CD8-positive, alpha-beta memory T cell (primary cell): ENCODE measurements at places on chromosomes 4 and X. TPM values are rescaled to one million over a fixed set of nuclear protein-coding genes. Genes with fewer than 3 reads are reported as not detected.

DNA sequence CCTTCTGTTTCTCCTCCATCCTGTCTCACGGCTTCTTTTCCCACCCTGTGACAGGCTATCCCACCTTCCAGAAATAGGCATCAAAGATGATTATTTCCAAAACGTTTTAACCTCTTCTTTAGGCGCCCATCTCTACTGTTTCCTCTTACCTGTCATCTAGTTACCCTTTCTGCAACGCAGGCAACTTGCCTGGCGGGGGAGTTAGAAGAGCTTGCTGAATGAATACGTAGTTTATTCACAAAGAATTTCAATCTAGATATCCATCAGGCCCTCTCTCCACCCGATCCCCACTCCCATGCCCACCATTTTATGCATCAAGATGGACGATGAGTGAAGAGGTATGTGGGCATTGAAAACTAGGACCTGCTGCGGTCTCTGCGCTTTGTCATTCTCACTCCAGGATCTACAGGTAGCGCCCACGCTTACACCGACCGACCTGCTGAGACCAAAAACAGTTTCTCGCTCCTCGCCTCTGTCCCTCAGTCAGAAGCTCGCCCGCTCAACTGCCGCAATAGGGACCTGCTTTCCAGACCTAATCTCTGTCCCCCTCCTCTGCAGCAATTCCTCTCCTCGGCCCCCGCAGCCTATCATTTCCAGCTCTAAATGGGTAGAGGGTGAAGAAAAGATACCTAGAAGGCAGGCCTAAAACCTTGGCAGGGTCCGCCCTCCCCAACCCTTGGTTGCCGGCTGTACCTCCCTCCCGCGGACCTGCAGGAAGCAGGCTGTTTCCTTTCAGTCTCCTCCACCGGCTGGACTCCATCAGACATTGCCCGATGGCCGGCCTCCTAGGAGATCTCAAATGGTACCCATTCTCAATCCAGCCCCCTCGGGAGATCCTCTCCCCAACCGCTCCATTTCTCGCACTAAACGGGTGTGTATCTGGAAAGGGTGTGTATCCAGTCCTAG lies 624 bp downstream of the BEX5 start:
- peak; percentile 1 for DNase-seq

DNA sequence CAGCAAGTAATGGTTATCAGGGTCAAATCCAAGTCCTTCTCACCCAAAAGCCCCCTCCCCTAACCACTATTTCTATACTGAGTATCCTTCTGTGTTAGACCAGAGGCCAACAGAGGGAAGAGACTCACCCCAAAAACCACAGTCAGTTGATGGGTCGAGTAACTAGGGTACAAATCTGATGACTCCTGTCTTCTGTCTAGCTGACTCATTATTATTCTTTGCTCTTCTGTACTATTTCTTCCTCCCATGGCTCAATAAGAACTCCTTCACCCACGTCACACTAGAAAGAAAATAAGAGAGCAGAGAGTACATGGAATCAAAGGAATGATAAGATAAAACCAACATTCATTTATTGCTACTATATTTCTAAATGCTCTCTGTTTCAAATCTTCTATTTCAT lies 2.0 kb downstream of the RAB40A start:
- DNase-seq, result no peak

GRCh38 chr4:181693517-181693916 lies 549.7 kb upstream of the TENM3 start:
- no peak for DNase-seq

DNA sequence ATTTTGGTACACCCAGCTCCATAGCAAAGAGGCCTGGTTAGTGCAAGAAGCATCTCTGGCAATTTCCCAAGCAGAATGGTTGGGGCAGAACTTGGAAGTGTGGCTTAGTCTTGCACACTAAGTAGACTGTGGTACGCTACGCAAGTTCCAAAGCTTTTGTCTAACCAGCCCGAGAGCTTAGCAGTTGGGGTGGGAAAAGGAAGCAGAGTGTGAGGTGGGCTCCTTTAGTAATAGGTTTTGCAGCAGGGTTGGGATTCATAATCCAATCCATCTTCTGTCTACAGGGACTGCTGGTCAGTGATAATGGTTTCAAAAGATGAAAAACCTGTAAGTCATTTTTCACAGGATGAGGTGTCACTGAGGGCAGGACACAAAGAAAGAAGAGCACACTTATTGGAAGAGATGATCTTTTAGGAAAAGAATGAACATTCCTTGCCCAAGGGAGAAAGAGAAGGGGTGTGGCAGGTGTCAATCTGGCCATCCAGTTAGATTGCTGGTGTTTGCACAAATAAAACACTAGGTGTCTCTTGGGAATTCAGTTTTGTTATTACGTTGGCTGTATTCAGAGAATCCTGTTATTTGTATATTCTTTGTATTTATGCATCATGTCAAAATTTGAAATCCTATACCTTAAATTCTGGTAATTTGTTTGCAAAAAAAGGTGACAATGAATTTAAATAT lies 244.3 kb downstream of the GPAT3 start:
- DNase-seq, result no peak

GRCh38 chrX:96889726-96890125 lies 6.0 kb downstream of the RPA4 start:
- no peak for DNase-seq

GRCh38 chrX:119417376-119417775 lies 18.2 kb downstream of the SLC25A43 start:
- DNase-seq, result no peak

- DNase-seq, result no peak
These were observed 34.6 kb downstream of the CNKSR2 start for GRCh38 chrX:21408788-21409187.

DNA sequence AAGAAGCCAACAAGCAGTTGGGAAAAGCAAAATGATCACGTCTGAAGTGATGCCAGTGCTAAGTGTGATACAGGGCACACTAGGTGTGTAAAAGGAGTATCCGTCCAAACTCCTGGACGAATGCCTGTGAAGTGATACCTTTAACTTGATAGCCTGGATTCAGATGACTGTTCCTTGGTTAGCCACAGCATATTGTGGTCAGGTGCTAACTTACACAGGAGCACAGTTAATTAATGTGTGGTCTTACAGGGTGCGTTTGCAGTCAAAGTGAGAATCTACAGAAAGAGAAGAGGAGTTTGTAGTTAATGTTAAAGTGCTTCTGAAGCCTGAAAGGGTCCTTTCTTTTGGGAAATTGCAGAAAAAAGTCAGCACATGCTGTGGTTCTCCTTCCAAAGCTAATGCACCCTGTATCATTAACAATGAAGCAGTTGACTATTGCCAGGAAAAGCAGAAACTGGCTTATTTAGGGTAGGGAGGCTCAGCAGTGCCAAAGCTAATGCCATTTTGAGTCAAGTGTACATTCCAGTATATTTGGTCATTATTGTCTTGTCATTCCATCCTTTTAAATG lies 61.1 kb downstream of the DCLK2 start:
- DNase-seq, result no peak

DNA sequence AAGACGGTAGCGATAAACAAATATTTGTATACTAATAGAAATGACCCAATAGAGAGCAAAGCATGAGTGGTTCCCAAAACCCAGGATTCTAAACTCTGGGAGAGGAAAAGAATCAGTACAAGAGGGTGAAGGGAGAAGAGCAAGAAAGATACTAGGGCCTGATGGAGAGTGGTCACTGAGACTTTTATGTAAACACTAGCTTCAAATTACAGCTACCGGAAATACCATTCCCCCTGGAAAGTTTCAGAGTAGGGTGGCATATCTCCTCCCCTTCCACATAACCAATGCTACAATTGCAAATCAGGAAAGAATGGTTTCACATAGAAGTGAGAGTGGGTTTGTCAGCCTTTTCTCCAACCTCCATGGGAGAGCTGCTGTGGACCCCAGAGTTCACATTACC lies 77.1 kb downstream of the EIF4E start:
- DNase-seq, result no peak

Gene AFP
- total RNA-seq, result not detected

Gene TCEAL8
- 26.4 TPM for total RNA-seq

Gene ASB9
- 0.18 TPM for total RNA-seq

Gene SULT1B1
- total RNA-seq, result 0.20 TPM

Gene SPANXD
- not detected for total RNA-seq

Gene SPANXA1
- total RNA-seq, result not detected

Gene CT47B1
- not detected for total RNA-seq
